ENCODE measurements at places on chromosomes 2 and 18. TPM values are rescaled to one million over a fixed set of nuclear protein-coding genes. Genes with fewer than 3 reads are reported as not detected.

GRCh38 chr2:20398956-20399567 lies 47.8 kb upstream of the RHOB start:
- no peak for DNase-seq

DNA sequence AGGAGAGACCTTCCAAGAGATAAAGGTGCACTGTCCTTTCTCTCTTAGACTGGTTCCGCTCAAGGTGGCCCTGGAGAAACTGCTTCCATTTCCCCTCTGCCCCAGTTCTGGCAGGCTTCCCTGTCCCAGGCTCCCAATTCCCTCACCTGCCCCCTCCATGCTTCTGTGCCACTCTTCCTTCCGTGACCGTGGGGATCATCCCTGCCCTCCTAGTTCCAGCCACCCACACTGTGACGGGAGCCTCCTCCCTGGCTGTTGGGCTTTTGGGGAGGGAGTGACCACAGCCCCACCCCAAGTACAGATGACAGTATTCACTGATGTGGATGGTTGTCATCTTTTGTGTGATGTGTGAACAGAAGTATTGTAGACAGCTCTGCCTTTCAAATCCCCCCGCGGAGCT lies 2.8 kb downstream of the IMPA2 start:
- no peak for DNase-seq

- no peak for DNase-seq
Measured at GRCh38 chr2:234676783-234677450, 180.0 kb upstream of the ARL4C start.

- no peak for DNase-seq
Measured at GRCh38 chr18:47254341-47254939, 3.0 kb upstream of the SKOR2 start.

GRCh38 chr2:161337247-161337646 lies 29.0 kb downstream of the PSMD14 start:
- no peak for DNase-seq

DNA sequence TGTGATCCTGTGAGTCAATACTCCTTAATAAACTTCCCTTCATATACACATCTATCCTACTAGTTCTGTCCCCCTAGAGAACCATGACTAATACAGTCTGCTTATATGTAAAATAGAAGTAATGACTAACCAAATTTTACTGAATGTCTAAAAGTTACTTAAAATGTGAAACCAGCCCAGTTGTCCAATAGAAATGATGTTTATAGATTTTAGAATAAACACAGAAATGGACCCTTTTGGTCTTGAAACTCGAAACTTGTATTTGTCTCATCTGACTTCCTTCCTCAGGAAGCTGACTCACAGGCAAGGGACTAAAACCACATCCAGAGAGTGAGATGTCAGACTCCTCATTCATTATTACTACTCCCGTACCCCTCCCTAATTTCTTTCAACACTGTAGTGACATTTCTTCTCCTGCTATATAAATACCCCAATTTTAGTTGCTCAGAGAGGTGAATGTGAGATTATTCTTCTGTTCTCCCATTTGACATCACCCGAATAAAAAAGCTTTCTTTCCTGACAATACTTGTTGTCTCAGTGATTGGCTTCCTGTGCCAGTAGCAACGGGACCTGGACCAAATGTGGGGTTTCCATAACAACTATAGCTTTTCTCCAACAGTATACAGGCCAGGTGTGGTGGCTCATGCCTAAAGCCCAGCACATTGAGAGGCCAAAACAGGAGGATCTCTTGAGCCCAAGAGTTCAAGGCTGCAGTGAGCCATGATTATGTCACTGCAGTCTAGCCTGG lies 486.0 kb downstream of the ERBB4 start:
- DNase-seq: no peak

DNA sequence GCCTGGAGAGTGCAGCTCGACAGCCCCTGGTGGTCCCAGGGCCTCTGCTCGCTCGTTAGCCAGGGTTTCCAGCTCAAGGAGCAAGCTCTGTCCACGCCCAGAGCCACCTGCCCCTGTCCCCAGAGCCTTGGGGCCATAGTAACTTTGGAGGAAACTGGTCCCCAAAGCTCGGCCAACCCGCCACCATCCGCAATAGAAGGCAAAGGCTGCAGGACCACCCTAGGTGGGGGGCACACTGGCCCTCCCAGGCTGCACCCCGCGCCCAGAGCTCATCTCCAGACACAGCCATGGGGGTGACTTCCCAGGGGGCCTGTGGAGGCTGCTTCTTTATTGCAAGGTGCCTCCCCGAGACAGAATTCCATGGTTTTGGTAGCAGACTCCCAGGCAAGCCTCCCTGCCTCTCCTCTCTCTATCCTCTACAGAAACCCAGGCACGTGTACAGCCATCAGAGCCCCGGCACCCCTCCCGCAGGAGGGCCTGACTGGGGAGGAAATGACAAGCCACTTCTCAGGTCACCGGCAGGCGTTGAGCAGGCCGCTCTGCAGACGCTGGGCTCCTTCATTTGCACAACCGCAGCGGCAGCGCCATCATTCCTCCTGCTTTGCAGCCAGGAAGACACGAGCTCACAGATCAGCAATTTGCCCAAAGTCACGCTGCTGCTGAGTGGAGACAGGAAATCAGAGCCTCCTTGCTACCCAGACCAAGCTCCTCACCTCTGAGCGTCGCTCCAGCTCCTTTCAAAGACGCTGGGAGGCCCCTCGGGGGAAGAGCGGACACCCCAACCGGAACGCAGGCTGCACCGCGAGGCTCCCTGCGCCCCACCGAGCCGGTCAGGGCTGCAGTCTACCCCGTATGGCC lies 80.2 kb downstream of the NDUFA10 start:
- DNase-seq: no peak

GRCh38 chr2:174764280-174765255 lies at the start of gene CHRNA1:
Gene CHRNA1, minus strand, starts transcription at chr2:174764472. Its CDS starts 78 bp downstream, at chr2:174764394.
- DNase-seq: no peak

DNA sequence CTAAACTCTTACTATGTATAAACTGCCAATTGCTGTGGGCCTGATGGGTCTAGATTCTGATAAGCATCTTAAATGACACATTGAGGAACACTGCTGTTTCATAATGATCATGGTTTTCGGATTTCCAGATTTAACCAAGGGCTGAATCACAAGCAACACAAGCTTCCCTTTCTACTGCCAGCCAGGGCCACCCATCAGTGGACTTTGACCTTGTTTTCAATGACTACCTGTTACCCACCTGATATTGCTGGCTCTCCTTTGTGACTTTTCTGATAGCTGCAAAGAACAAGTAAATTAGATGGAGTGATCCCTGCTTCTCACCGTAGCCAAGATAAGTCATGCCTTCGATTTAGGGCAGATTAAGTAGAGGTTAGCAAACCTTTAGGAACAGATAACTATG lies 259.0 kb downstream of the PAX3 start:
- no peak for DNase-seq

- DNase-seq: no peak
Measured at GRCh38 chr2:66753660-66754059, 318.7 kb downstream of the MEIS1 start.

DNA sequence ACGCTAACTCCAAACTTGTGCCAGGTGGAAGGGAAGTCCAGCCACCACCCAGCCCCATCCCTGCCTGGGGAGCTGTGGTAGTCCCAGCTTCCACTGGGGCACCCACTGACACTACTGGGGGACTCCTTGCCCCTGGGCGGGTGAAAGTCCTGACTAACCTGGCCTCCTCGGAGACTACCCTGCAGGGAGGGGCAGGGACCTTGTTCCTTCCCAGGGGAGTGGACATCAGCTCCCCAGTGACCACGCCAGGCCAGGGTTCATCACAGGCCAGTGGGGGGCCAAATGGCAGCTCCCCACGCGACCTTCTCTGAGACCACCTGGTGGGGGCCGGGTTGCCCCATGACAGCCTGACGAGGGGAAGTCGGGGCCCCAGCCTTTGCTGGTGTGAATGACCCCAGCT lies 420.0 kb upstream of the SALL3 start:
- no peak for DNase-seq

DNA sequence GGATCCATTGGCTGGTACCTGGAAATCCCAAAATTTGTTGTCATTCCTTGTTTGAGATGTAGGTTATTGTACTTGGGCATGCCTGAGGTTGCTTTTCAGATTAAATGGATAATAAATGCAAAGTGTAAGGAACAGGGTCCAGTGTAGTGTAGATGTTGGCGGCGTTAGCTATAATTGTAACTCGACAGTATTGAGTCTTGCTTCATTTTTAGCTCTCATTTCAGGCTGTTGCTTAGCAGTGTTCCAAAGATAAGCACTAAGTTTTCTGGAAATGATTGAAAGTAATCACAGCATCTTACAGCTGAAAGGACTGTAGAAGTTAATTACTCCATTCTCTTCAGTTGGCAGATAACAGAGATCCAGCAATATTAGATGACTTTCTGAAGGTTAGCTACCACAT lies 47.8 kb upstream of the SPTBN1 start:
- DNase-seq: no peak

- no peak for DNase-seq
Measured at GRCh38 chr2:197708331-197708730, 3.2 kb downstream of the MARS2 start.

DNA sequence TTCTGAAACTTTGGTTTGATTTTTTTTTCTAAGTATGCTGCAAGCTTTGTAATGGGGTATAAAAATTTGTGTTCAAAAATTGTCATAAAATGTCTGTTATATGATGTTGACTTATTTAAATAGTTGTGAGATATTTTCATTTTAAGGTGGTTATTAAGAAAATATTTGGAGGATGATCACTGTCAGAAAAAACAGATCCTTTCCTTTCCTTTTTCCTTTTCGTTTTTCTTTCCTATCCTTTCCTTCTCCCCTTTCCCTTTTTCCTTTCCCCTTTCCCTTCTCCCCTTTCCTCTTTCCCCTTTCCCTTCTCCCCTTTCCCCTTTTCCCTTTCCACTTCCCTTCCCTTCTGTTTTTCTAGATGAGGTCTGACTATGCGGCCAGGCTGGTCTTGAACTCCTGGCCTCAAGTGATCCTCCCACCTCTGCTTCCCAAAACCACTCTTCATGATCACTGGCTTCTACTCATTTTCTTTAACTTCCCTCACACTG lies 640.5 kb downstream of the PLCL1 start:
- no peak for DNase-seq

GRCh38 chr2:212227755-212228154 lies 310.8 kb downstream of the ERBB4 start:
- no peak for DNase-seq

- no peak for DNase-seq
Measured at GRCh38 chr2:190968522-190968921, 45.4 kb downstream of the STAT1 start.

SLC14A1 gene
- 0.34 TPM for total RNA-seq

LBX2 gene
- total RNA-seq: 4.3 TPM

REG3A gene
- not detected for total RNA-seq

MAPK4 gene
- 0.05 TPM for total RNA-seq

KLHL41 gene
- 0.87 TPM for total RNA-seq

ZNF804A gene
- 0.82 TPM for total RNA-seq

PRKAG3 gene
- not detected for total RNA-seq
